Fibroblast of mammary gland (primary cell): ENCODE measurements at places on chromosomes 6 and 20.

GRCh38 chr6:157967020-157967419 lies 14.6 kb upstream of the SYNJ2 start:
- no peak for DNase-seq

GRCh38 chr6:3808759-3809514 lies 40.2 kb upstream of the FAM50B start:
- DNase-seq, result peak; percentile 90

DNA sequence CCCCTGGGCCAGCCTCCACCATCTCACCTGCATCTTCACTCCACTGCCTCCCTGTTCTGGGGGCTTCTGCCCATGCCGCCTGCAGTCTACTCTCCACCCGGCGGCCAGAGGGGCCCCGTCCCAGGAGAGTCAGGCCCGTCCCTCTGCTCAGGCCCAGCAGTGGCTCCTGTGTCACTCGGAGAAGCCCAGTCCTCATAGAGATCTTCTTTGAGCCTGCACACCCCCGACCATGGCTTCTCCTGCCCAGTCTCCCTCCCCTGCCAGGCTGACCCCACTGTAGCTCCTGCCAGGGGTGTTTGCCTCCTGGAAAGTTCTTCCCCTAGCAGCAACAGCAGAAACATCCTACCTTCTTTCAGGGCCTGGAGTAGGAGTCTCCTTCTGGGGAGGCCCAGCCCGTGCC lies 22.2 kb upstream of the NOL4L start:
- DNase-seq, result no peak

GRCh38 chr20:51331481-51331880 lies 211.0 kb downstream of the NFATC2 start:
- peak; percentile 60 for DNase-seq

GRCh38 chr6:3393836-3394202 lies 63.0 kb downstream of the SLC22A23 start:
- DNase-seq, result no peak

DNA sequence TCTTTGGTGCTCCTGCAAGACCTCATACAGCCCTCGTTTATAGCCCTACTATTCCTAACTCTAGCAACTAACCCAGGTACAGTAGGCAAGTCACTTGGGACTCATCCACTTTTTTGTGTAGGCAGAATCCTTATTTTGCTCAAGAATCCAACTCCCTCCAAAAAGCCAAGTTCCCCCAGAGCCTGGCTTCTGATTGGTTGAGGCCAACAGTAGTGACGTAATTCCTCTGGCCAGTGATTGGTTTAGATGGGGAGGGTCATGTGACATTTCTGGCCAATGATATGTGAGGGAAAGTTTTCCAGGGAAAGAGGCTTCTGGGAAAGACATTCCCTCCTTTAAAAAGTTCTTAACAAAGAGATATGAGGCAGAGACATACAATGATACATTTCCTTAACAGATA lies 32.1 kb downstream of the KIAA1755 start:
- no peak for DNase-seq

GRCh38 chr20:16514140-16514539 lies 59.1 kb downstream of the KIF16B start:
- no peak for DNase-seq

DNA sequence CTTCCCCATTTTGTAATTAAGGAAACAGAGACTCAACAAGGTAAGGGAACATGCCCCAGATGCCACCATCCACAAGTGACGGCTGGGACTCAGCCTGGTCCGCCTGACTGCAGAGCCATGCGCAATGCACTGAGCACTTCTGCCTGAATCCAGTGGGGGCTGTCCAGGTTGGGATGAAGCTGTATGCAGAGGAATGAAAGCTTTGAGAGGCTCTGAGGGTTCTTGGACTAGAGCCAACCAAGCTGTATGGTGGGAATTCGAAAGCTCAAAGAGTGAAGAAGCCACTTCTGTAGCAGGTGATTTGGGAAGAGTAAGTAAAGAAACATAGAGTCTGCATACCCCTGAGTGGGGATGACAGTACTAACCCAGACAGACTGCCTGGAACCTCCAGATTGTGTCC lies 127.6 kb upstream of the AKAP12 start:
- no peak for DNase-seq

DNA sequence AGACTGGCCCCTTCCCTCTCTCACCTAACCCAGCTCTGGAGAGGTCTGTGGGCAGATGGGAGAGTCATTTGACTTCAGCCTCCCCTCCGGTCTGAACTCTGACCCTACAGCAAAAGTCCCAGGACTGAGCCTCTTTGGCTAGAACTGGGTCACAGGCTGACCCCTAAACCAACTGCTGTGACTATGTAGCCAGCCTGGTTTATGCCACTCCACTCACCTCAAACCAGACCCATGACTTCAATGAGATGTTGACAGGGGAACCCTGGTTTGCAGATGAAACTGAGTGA lies 864 bp upstream of the OSBPL2 start:
- no peak for DNase-seq
